ENCODE measurements at places on chromosomes 12 and 14. TPM values are rescaled to one million over a fixed set of nuclear protein-coding genes. Genes with fewer than 3 reads are reported as not detected.

Gene LIN7A
- total RNA-seq: 35.1 TPM

Gene TESPA1
- 0.71 TPM for total RNA-seq

Gene PRPH
- 18.9 TPM for total RNA-seq

Gene ARG2
- total RNA-seq: 7.3 TPM

Gene TMBIM6
- 310 TPM for total RNA-seq

Gene SERPINA9
- total RNA-seq: not detected

Gene ESR2
- total RNA-seq: 0.88 TPM

Gene DEGS2
- total RNA-seq: 2.1 TPM

Gene SLC25A47
- 0.22 TPM for total RNA-seq

Gene MYH7
- total RNA-seq: 69.1 TPM

Gene ATL1
- total RNA-seq: 34.6 TPM

Gene KRT77
- 1.2 TPM for total RNA-seq

Gene EIF2S3B
- total RNA-seq: 0.55 TPM

Gene ASB2
- 4.1 TPM for total RNA-seq

Gene BATF
- total RNA-seq: 2.1 TPM

Gene ALDH1L2
- total RNA-seq: 23.9 TPM

Gene SRRM4
- total RNA-seq: 21.8 TPM

Gene TSPAN11
- 15.6 TPM for total RNA-seq

Gene CFAP54
- 4.7 TPM for total RNA-seq

Gene AQP6
- 1.9 TPM for total RNA-seq

Gene CNTN1
- total RNA-seq: 159 TPM

Gene KRT3
- total RNA-seq: 5.7 TPM

Gene ACSM4
- not detected for total RNA-seq

Gene DIO2
- total RNA-seq: 21.3 TPM

Gene TAS2R43
- total RNA-seq: 27.2 TPM

Gene SOAT2
- total RNA-seq: 0.44 TPM

Gene ACSS3
- total RNA-seq: 21.3 TPM

Gene POTEG
- total RNA-seq: not detected

Gene MUCL1
- total RNA-seq: not detected

Gene PTGER2
- 7.5 TPM for total RNA-seq

Gene MAPK1IP1L
- 38.4 TPM for total RNA-seq

Gene KRR1
- total RNA-seq: 87.6 TPM

Gene LRTM2
- total RNA-seq: 3.8 TPM

Gene MANSC4
- total RNA-seq: not detected

Gene EEF1AKMT3
- 12.2 TPM for total RNA-seq

Gene KLHL33
- total RNA-seq: 0.99 TPM

Gene LTB4R2
- total RNA-seq: 6.9 TPM

Gene CNPY2
- total RNA-seq: 76.5 TPM

Gene ASIC1
- 8.0 TPM for total RNA-seq

Gene KRT73
- not detected for total RNA-seq

Gene CLEC1B
- 1.5 TPM for total RNA-seq

Gene GLIPR1L1
- total RNA-seq: not detected

Gene ISCU
- total RNA-seq: 78.6 TPM

Gene AMDHD1
- total RNA-seq: 5.8 TPM

Gene KIF26A
- total RNA-seq: 31.3 TPM

Gene SLC6A12
- 4.0 TPM for total RNA-seq

Gene PELI2
- 39.3 TPM for total RNA-seq

Gene AQP2
- not detected for total RNA-seq

Gene MMP14
- 148 TPM for total RNA-seq

Gene ITGA7
- 54.5 TPM for total RNA-seq

Gene INHBC
- total RNA-seq: not detected

Gene TEX22
- total RNA-seq: 1.6 TPM
